ENCODE measurements at places on chromosomes 12 and 14.

DNA sequence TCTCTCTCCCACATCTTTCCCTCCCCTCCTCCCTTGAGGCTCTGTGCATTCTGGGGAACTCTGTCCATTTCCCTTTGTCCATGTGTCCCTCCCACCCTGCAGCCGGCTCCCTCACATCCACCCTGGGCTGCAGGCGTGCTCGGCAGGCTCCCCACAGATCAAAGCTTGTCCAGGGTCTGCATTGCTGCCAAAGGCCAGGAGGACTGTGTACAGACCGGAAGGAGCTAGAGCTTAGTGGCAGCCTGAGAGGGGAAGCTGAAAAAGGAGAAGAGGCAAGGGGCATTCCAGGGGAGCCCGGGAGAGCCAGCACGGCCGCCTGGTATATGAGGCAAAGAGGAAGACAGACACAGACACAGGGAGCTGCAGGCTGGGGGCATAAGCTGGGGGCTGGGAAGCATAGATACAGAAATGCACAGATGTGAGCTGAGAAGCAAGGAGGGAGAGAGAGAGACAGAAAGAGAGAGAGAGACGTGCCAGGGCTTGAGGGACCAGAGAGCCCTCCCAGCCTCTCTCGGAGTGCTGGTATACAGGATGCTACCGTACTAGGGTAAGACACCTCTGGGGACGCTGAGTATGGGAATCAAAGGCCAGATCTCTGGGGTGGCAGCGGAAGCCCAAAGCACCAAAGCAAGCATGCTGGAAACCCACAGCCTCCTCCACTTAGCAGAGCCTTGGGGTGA lies 3.3 kb downstream of the CD4 start:
- peak; percentile 63 for DNase-seq

DNA sequence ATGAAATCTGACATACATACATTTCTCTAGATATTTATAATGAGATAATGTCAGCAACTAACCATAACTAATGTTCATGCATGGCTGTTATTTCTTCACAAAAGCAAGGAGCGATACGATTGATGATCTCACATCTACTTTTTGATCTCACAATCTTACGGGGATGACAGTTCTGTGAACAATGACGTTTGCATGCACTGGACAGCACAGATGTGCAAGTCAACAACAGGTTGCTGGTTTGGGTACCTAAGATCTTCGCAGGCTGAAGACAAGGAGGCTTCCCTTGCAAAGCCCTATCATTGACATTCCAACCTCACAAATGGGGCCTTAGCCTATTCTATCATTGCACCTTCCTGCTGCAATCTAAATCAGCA lies 53.6 kb downstream of the C12orf42 start:
- DNase-seq = no peak

GRCh38 chr14:75310295-75311111 lies 31.9 kb downstream of the FOS start:
- DNase-seq = no peak

DNA sequence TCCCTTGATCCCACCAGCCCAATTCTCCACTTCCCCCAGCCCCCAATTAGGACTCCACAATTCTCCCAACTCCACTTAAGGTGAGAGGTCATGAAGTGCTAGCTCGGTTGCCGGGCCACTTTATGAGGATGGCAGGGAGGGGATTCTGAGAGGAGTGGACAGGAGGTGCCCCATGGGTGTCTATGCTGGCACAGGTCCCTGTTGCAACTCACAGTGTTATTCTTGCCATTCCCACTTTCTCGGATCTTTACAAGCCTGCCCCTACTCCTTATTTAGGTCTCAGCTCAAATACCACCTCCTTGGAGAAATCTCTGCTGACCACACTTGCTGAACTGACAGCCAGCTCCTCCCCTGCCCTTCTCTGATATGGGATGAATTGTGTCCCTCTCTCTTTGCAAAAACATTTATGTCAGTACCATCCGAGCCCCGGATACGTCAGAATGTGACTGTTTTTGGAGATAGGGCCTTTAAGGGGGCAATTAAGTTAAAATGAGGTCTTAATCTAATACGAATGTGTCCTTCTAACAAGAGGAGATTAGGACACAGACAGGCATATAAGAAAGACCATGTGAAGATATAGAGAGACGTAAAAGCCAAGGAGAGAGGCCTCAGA lies 4.2 kb upstream of the LGALS3 start:
- no peak for DNase-seq

DNA sequence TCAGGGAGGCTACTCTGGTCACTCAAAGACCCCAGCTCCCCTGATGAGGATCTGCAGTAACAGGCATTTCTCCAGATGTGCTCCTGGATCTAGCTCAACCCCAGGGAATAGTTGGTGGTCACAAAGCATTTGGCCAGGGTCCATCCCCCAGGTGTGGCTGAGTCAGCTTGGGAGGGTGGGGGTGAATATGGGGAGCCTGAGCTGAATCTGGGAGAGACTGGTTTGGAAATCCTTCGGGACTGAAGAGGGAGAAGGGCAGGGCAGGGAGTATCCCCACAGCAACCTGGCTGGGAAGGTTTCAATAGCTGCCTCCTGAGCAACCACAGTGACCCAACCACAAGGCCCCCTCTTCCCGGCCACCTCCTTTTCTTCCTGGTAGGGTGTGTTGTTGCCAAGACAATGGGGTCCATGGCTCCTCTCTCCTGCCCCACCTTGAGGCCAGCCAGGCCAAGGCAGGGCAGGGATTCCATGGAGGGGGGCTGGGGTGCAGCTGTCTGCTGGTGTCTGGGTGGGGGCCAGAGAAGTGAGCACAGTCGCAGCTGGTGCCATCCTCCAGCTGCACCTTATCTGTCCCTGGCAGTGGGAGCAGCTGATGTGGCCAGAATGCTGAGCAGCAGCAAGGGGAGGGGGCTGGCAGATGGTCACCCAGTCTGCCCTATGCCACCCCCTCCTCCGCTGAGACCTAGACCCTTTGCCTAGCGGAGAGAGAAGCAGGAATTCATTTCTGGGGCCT lies 5.5 kb downstream of the ASIC1 start:
- DNase-seq = no peak

GRCh38 chr12:67508830-67509229 lies 139.7 kb upstream of the DYRK2 start:
- DNase-seq = no peak

DNA sequence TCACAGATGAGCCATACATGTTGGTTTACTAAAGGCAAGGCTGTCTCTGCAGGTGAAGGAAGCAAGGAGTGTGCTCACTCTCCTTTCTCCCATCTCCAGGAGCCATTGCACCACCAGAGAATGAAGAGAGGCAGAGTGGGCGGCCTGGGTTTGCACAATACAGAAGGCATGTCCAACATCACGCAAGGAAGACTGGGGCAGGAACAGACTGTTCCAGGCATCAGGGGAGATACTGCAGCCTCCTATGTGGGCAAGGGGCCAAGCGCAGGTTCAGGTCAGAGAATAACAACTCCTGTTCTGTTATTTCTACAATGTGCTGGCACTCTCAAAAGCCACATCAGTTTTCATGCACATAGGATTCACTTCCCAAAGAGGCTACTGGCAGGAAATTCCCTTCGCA lies 1.7 kb upstream of the TMEM229B start:
- no peak for DNase-seq

- DNase-seq = no peak
Measured at GRCh38 chr14:105980224-105980623, 453.8 kb downstream of the TMEM121 start.

DNA sequence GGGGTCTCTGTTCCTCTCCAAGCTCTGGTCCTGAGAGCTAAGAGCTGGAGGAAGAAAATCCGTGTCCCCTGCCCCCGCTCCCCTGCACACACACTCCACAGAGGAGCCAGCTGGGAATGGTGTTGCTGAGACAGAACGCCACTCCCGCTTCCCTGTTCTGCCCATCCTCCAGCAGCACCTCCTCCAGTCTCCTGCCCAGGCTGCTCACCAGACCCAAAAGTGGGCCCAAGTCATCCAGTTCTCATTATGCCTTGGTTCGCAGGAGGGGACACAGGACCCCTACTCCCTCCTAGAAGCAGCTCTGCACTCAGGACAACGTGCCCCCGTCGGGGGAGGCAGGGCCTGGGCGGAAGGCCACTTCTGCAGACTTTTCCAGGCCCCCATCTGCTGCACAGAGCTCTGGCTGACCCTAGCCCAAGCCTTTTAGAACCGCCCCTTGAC lies 830 bp upstream of the TRMT61A start:
- no peak for DNase-seq

DNA sequence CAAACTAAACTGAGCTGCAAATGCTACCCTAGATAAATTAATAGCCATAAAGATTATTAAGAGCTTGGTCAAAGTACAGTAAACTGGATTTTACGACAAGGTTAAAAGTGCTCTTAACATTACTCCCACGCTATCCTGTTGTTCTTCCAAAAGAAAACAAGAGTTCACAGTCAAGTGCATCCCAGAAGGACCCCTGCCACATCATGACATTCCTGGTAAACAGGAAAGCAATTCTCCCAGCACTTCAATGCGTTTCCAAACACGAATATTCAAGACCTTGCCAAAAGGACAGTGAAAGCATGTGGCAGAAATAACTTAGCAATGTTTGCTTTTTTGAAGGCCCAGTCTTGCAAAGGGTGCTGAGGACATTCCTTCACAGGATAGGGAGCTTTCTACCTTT lies 11.2 kb downstream of the SPRING1 start:
- no peak for DNase-seq

DNA sequence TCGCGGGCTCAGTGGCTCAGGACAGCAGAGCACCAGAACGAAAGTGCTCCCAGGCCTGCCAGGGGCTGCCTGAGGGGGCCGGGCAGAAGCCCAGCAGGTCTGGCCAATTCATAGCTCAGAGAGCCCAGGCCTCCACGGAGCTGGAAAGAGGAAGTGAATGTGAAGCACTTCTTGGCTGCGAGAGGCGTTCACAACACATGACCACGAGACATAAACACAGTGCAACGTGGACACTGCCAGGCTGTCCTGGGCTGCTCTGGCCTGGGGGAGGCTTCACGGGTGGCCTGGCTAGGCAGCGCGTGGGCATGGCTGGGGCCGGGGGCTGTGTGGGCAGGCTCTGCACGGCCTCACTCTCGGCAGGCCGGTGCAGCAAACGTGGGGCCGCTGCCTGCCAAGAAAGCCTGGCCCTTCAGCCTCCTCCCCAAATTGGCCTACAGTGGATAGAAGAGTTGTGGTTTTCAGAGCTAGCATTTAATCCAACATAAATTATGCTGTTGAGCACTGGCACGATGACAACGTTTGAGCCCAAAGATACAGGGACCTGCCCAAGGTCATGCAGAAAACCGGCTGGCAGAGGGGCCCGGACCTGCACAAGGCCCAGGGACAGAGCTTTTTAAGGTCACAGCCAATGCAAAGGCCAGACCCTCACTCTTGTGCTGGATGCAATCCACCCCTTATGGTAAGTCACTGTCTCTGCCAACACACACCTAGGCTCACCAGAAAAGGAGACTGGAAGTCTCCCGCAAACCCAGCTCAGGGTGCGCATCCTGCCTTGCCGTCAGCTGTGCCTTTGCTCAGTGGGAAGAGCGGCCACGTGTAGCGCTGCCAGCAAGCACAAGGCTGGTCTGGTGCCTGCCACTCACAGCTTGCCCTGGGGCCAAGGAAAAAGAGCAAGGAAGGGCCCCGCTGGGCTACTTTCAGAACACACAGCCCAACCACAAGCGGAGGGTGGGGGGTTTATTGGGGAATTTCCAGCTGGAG lies 8.6 kb downstream of the SLC25A29 start:
- no peak for DNase-seq

- no peak for DNase-seq
Measured at GRCh38 chr14:75066691-75067090, 2.8 kb upstream of the ZC2HC1C start.

DNA sequence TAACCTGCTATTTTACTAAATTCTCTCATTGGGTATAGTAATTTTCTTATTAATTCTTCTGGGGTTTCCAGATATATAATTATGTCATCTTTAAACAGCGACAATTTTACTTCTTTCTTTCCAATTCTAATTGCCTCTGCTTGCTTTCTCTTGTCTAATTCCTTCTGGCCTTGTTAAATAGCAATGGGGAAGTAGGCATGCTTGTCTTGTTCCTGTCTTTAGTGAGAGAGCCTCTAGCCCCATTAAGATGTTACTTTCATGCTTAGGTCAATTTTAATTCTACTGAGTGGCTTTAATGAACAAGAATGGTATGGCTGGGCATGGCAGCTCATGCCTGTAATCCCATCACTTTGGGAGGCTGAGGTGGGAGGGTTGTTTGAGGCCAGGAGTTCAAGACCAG lies 31.7 kb downstream of the LRTM2 start:
- DNase-seq = no peak

DNA sequence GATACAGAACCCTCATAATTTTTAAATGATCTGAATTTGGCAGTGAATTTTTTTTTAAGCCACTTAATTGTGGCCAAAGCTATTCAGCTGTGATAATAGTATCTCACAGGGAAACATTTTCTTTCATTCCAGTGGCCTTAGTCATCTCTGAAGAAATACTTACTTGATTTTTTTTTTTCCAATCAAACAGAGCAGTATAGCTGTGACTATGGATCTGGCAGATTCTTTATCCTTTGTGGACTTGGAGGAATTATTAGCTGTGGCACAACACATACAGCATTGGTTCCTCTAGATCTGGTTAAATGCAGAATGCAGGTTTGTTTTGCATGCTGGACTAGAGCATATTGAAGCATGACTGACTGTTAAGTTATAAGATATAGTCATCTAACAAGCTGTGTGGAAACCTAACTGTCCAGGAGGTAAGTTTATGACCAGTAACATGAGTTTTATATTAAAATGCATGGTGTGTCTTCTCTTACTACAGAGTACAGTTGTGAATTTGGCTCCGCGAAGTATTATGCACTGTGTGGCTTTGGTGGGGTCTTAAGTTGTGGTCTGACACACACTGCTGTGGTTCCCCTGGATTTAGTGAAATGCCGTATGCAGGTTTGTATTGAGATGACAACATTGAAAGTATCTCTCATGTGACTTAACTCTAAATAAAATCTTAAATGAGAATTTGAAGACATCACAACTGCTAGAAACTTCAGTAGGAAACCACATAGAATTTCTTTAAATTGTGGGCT lies 1.9 kb downstream of the SLC25A3 start:
- DNase-seq = peak; percentile 64

GRCh38 chr14:79724934-79725717 lies 486.2 kb downstream of the DIO2 start:
- peak; percentile 80 for DNase-seq

GRCh38 chr14:81198651-81199050 lies 22.1 kb downstream of the GTF2A1 start:
- no peak for DNase-seq

GRCh38 chr12:3747976-3748619 lies 4.8 kb downstream of the CRACR2A start:
- DNase-seq = no peak

GRCh38 chr12:72612171-72612570 lies 340.0 kb downstream of the TRHDE start:
- DNase-seq = no peak

GRCh38 chr14:102234331-102235264 lies 70.4 kb downstream of the MOK start:
- no peak for DNase-seq

GRCh38 chr12:52634266-52635056 lies 16.1 kb upstream of the KRT73 start:
- DNase-seq = no peak

GRCh38 chr12:44763021-44763420 lies 113.1 kb downstream of the NELL2 start:
- DNase-seq = no peak

DNA sequence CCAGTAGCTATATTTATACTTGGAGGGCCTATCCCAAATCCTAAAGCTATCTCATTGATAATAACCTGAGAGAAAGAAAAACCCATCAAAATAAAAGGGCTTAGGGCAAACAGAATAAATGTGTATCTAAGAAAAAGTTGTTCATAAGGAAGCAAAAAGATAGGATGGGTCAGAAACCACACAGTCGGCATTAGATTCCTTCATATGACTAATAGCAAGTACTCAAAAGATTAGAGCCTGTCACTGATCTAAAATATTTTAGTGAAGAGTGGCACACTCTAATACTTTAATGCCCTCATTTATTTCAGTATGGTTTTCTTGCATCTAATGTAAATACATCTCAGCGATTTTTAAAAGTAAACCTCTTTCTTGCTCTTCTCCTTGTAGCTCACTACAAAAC lies 17.1 kb upstream of the NAV3 start:
- no peak for DNase-seq
